ENCODE measurements at places on chromosomes 13 and 19.

DNA sequence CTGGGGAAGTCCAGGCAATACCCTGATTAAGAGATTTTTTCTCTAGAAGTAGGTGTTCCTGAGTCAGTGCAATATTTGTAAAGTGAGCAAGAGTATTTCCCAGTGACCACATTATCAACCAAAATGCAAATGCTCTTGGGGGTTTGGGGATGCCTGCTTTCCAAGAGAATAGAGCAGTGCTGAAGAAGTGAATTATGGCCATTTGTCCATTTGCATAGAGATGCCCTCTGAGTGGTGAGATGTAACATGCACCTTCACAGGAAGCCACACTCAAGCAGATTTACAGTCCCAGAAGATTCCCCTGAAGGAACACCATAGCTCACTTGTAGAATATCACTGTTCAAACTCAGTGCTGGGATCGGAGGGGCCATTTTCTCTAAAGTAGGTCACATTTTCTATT, 71.8 kb downstream of the TNFSF11 start:
- DNase-seq, result no peak

DNA sequence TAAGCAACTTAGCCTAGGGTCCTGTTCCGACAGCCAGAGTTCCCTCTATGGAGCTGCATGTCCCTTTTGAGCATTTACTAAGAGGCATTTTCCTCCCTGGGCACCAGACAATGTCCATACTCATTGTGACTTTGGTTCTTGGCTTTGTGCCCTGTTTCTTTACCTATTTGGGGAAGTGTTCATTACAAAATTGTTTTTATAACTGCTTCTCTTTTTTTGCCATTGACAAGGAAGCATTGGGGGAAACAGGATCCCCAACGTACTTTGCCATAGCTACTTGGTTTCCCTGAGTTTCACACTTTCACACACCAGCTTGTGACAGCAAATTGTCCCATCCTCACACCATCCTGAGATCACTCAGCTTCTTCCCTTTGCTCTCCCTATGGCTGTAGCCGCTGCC, 81.1 kb upstream of the SIAH3 start:
- DNase-seq, result no peak

GRCh38 chr19:883661-884211, 9.3 kb downstream of the MED16 start:
- DNase-seq, result no peak

GRCh38 chr19:44024900-44025216, 321 bp upstream of the ZNF222 start:
- no peak for DNase-seq

- DNase-seq, result no peak
These were observed 7.6 kb downstream of the IL27RA start for GRCh38 chr19:14039181-14039580.

- DNase-seq, result no peak
These were observed 74.2 kb downstream of the TRPM4 start for GRCh38 chr19:49231804-49232203.

DNA sequence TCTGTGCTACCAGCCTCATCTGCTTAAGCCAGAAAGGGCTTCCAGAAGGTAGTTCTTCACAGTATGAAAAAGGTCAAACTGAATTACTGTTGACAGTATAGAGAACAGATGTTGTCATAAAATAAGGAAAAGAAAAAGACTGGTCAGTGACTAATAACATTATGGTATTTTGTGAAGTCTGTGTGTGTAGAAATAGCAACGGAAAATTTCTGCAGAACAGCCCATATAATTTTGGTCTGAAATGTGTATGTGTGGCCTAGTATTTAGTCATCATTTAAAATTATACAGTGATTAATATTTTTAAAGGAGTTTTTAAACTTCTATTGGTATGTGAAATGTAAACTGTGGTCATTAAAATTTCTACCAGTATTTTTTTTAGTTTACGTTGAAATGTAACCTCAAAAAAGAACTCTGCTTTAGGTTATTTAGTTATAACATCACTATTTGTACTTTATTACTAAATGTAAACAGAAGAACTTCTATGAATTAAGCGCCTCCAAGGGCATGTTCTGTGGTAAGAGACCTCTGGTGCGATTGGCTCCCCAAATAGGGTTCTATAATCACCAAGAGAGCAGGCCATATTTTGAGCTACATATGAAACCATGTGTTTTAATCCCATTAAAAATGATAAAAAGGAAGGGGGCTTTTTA, 3.3 kb upstream of the GPR183 start:
- no peak for DNase-seq

- no peak for DNase-seq
These were observed 15.7 kb upstream of the PGLS start for GRCh38 chr19:17495639-17496296.

DNA sequence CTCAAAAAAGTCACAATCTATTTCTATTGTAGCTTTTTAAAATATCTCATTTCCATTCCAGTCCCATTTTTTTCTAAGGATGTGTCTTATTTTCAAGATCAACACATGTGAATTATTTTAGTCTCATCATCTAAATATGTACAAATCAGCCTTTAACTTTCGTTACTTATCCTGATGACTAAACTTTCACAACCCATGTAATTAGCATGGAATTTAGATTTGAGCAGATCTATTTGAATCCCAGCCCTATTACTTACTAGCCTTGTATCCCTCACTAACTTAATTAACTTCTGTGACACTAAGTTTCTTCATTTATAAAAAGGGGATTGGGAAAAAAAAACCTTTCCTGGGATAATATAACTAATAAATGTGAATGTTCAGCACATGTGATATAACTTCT, 81.1 kb downstream of the UFM1 start:
- no peak for DNase-seq

- no peak for DNase-seq
These were observed 7.0 kb upstream of the TLE6 start for GRCh38 chr19:2970201-2970835.

- no peak for DNase-seq
These were observed 5.7 kb downstream of the PEPD start for GRCh38 chr19:33515921-33516320.

DNA sequence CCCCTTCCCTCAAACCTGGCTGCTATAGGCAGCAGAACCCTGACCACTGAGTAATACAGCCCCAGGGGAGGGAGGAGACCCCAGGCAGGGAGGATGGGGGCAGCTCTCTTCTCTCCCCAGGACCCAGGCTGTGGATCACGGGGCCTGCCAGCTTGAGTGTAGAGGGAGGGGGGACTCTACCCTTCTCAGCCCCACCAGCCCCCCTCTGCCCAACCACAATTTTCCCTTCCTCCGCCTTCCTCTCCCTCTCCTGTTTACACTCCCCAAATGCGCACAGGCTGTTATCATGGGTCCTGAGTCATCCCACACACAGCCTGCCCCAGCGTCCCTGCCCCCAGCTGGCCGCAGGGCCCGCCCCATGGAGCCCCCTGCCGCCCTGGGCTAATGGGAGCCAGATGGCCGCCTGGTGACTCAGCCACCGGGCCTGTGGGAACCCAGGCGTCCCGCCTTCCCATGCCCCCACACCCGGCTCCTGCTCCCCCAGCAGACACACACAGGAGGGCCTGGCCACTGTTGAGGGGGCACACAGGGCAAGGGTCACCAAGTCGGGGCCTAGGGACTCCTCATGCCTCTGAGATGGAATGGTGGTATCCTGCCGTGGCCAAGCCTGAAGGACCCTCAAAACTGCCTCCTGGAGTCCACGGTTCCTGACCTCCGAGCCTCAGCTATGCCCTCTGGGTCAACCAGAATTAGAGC, 13.6 kb downstream of the CCDC97 start:
- no peak for DNase-seq

DNA sequence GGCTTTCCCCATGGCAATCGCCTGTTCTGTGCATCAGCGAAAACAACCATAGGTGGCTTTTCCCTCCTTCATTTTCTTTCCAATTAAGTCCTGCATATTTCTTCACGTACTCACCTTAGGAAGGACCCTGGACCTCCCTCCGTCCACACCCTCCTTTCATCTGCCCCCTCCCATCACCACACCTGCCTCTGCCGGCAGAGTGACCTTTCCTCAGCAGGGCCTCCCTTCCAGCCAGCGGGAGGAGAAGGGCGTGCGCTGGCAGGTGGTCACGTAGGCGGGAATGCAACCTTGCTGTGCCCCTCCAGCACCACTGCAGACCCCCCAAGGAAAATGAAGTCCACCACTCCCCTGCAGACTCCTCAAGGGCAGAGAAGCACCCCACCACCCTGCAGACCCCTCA, 61.1 kb downstream of the GSX1 start:
- no peak for DNase-seq

DNA sequence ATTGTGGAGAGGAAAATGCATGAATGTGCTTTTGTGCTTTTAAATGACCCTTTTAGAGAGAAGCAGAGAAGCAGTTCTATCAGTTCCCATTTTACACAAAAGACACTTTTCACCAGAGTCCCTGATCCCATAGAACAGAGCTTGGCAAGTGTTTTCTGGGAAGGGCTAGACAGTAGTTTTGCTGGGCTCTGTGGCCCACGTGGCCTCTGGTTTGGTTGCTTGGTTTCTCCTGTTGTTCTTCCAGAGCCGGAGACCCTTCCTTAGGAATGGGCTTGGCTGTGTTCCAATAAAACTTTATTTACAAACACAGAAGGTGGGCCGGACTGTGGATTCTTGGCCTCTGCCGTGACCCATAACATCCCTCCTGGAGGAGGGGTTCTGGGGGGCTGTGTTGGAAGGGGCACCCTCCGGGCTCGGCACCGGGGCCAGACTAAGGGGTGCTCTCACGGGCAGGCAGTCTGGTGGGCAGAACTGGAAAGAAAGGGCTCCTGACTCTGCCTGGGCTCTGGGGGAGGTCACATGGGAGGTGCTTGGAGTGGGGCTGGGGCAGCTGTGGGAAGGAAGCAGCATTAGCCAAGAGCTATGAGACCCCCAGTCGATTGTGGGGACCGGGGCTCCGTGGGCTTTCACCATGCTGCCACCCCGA, 3.2 kb downstream of the SPPL2B start:
- DNase-seq, result no peak
